ENCODE measurements at places on chromosomes 4 and X. TPM values are rescaled to one million over a fixed set of nuclear protein-coding genes. Genes with fewer than 3 reads are reported as not detected.

Gene MGAT4D
- total RNA-seq, result not detected

Gene FAAH2
- 8.9 TPM for total RNA-seq

Gene TMEM35A
- 0.79 TPM for total RNA-seq

Gene HDAC8
- 28.4 TPM for total RNA-seq

Gene ENPEP
- total RNA-seq, result 9.4 TPM

Gene SOWAHB
- total RNA-seq, result 2.9 TPM

Gene IL2RG
- not detected for total RNA-seq

All from endodermal cell (in vitro differentiated cells).